ENCODE measurements at places on chromosomes 11 and 22.

- peak; percentile 52 for DNase-seq
Observed at GRCh38 chr11:22459048-22459447, 120.9 kb downstream of the SLC17A6 start.

- DNase-seq = no peak
Observed at GRCh38 chr11:76831686-76832310, 28.9 kb upstream of the ACER3 start.

DNA sequence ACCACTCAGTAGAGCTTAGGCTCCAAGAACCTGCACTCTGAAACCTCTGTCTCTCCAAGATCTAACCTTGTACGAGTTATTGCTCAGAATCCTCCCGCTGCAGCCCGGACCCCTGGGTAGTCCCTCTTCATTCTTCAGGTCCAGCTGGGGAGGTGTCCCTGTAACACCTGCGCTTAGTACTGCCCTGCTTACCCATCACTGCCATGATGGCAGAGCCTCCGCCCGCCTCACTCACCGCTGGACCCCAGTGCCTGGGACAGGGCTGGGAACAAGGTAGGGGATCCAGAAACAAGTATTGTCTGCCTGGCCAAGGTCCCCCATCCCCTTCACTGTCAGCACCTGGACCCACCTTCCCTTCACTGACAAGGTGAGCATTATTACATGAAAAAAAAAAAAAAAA lies 50.3 kb downstream of the THAP12 start:
- no peak for DNase-seq

GRCh38 chr11:73229321-73229895 lies 11.3 kb downstream of the P2RY2 start:
- no peak for DNase-seq

DNA sequence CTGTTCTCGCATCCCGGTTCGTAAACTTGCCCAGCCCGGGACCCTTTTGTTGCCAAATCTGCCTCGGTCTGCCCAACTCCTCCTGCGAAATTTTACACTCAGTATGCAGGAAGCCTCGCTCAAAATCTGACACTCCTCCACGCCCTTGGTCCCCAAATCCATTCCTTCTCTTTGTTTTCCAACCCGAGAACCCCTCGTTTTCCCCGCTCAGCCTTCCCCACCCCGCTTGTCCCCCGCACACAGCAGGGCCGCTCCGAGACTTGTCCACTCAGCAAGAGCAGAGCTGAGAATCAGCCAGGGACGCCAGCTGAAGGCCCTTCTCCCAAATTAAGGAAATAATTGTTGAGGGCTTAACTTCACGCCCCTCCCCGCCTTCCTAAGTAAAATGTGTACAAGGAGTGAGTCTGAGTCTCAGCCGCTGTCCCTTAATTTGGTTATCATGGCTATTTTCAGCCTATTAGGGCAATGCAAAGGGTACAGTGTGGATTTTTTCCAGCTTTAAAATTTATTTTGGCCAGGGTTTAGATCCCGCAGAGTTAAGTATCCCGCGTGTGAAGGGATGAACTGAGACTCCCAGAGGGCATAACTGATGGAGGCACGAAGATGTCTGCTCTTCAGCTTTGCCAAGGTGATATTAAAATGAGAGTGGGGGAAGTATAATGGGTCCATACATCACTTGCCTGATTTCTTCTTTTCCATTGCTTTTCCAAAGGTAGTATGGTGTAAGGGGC lies 581 bp upstream of the FBXO3 start:
- DNase-seq = no peak

GRCh38 chr22:45096256-45096907 lies 67.3 kb upstream of the NUP50 start:
- DNase-seq = peak; percentile 19

GRCh38 chr11:123742031-123742723 lies 717 bp upstream of the ZNF202 start:
- DNase-seq = no peak

DNA sequence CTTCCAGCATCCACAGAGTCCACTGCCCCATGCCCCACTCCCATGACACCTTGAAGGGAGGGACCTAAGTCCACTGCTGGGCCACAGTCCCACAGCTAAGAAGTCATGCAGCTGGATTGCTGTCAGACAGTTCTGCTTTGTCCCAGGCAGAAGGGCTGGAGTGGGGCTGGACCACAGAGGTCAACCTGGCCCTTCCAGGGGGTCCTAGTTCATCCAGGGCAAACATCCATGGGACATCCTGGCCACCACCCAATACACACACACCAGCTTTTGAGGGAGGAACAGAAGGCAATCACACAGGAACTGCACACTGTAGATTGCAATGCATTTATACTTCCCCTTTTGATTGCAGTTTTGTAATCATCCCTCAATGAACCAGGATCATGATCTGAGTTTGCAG lies 11.3 kb upstream of the APOL4 start:
- no peak for DNase-seq

DNA sequence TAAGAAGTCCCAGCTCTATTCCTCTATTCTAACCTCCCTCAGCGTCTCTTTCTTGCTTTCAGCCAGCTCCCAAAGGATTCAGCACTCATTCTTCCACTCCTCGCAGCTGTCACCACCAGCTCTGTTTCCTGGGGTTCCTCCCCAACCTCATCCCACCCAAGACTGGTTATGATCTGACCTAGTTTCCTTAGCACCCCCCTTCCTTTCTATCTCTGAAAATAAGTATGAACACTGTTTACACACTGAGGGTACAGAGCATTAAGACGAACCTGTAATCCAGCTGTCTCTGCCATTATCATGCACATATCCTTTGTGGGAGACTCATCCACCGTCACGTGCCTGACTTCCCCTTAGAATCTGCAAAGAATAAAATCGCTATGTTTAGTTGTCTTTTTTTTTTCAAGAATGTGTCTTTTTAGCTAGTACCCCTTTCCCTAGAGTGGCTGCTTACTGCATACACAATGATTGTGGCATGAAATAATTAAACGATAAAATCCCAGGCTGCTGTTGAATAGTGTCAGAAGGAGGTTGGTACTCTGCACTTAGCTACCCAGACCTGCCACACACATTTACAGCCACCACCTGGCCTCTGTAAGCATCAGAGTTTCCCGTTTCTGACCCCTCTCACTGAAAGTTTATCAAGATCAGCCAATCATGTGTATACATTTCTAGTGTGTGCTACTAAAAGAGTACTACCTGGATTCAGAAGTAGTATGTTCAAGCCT lies 26.9 kb upstream of the CSTF3 start:
- no peak for DNase-seq

DNA sequence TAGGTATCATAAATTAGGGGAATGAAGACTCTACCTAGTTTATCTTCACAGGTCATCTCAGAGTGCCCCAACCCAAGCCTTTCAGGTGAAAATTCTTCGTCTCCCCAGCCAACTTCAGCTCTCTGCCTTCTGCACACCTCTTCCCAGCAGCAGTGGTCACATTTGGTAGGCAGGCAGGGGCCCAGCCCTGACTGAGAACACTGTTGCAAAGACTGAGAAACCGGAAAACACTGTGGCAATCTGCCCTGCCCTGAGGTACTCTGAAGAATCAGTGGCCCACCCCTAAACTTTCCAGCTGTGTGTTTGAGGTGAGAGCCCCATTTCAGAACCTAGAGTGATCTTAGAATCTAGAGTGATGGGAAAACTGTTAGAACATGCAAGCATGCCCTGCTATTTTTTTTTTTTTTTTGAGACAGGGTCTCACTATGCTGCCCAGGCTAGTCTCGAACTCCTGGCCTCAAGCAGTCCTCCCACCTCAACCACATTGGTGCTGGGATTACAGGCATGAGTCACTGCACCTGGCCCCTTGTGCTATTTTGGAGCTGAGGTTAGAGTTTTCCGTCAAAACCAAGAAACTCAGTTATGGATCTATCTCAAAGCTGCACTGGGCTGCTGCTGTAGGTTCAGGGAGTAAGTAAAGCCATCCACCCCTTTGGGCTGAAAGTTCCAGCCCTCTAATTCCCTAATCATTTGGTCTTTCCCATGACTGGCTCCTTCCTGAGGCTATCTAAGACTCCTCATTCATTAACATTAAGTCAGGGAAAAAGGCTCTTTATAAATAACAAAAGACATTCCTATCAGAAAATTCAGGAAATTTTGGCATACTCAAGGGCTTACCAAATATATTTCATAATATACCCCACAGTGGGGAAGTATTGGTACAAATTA lies 1.7 kb upstream of the LDHA start:
- DNase-seq = no peak

GRCh38 chr11:83571302-83571701 lies 285.1 kb upstream of the CCDC90B start:
- no peak for DNase-seq

DNA sequence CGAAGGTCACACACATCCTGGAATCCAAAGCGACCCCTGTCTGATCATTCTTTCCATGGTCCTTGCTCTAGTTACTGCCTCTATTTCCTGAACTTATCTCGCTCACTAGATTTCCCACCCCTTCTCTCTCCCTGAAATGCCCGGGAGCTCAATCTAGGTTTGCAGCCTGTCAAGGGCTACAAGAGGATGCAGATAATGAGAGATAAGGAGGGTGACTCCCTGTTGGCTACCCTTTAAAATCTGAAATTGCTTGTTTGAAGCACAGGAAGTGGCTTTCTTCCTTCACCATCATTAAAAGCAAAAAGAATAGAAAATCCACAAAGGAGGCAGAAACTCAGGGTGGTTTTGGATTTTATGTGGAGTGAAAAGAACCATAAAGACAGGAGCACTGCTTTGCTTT lies 13.0 kb upstream of the FLI1 start:
- DNase-seq = peak; percentile 79

DNA sequence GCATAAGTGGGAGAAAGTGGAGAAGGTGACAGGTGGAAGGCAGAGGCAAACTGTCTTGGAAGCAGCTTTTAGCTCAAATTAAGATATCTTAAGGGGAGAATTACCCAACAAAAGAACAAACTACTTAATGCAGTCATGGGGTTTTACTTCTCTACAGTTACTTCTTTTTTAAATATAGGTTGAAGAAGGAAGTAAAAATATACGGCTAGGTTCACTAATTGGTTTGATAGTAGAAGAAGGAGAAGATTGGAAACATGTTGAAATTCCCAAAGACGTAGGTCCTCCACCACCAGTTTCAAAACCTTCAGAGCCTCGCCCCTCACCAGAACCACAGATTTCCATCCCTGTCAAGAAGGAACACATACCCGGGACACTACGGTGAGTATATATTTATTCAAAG lies 40.8 kb downstream of the PDHX start:
- no peak for DNase-seq

DNA sequence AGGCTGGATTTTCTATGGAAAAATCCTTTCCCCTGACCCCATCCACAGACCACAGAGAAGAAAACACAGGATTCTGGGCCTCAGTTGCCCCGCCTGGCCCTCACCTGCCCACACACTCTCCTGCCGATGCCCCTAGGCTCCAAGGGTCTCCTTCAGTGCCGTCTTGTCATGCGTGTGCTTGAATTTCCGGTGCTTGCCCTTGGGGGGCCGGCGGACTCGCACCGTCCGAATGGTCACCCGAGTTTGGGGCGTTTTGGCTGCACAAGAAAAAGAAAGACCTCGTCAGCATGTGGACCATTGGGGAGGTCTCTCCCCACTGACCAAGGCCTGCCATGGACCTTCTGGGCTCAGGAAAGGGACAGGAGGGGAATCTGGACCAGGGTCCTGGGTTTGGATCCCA lies 19.2 kb downstream of the PDGFB start:
- no peak for DNase-seq

DNA sequence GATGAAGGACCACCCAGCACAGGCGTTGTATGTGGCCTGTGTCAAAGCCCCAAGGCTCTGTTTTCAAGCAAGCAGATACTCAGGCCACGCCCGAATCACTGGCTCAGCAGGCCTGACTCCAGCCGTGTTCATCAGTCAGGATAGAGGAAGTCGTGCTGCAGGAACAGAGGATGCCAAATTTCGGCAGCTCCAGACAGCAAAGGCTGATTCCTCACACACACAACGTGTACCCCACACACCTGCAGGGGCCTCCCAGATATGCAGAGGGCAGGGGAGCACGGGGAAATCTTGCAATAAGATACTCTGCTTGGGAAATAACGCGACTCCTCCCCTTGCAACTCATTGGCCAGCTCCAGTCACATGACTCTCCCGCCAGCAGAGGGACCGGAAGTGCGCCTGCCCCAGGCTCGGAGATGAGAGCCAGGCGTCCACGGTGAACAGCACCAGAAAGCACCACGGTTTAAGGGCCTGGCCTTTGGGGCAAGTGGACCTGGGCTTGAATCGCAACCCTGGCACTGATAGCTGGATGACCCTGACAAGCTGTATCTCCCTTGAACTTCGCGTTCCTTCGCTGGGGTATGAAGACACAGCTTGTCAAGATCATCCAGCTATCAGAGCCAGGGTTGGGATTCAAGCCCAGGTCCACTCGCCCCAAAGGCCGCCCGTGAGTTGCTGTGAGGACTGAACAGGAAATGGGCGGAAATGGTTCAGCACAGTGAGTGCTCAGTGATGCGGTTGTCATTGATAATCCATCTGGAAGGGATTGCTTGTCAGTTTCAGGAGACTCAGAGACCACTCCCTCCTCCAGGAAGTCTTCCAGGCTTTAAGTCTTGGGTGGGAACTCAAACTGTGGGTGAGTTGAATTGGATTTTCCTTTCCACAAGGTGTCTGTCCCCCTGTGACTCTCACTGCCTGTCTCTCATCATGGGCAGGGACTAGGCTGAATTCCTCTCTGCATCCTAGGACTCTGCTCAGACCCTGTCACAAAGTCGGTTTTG lies 88.5 kb downstream of the MYEOV start:
- DNase-seq = peak; percentile 59

GRCh38 chr22:18101536-18101935 lies 9.1 kb upstream of the TUBA8 start:
- DNase-seq = no peak

GRCh38 chr11:14645015-14645912 lies 1.7 kb downstream of the PDE3B start:
- DNase-seq = no peak

DNA sequence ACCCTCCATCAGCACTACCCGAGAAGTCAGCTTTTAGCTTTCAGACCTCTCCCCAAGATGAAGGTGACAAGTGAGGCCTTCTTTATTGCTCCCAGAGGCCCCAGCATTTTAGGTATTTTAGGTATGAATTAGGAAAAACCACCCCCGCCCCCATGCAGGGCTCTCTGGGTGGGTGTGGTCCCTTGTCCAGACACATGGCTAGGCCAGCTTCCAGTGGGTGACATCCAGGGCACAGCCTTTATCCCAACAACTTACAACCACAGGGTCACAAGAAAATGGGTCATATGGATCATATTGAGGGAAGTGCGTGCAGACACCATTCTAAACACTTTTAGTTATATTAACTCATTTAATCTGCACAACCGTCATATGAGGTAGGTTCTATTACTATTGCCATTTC lies 42.1 kb downstream of the RIBC2 start:
- DNase-seq = no peak

DNA sequence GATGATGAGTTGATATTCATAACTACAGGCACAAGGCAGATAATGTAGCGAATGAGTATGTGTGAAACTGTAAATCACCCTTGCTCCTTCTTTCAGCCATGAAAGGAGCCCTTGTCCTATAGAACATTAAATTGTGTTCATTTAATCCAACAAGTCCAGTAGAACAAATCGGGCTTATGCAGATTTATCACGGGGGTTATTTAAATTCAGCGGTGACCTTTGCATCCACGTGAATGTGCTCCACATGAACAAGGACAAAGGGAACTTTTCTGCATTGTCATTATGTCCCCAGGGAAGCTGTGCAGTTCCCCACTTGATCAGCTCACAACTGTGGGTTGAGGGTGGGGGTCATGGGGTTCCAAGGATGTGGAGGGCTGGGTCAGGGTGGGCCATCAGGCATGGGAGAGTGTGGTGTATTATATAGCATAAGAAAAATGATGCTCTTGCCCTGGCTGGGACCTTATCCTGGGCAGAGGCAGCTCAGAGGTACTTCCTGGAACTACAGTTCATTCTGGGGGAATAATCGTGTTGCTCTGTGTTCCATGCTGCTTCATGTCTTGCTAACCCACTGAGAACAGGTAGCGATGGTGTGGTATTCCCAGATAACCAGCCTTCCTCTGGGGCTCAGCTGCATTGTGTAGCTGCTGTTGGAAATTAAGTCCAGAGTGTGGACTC lies 306.6 kb downstream of the FAT3 start:
- DNase-seq = no peak

Data from NCI-H226 (cell line).